ENCODE measurements at places on chromosomes 13 and 19.
A peak's percentile ranks its signal among the peaks of the same experiment; 100 is the strongest.

GRCh38 chr13:47117268-47117667, 220.4 kb upstream of the HTR2A start:
- no peak for DNase-seq

DNA sequence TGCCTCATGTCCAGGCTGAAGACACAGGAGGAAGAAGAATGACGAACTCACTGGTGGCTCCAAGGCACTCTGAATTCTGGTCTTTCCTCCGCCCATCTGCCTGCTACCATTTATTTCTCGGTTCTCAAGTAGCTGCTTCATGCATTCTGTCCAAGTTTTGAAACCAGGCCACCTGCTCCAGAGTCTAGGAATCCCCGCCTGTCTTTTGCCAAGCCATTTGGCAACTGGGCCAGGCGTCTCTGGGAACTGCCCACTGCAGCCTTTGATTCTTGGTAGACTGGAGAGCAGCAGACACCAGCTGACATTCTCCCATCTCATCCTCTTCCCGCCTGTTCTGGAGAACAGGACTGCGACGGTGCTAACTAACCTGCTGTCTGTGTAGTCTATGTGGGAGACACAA, 10.8 kb downstream of the SLC35E1 start:
- no peak for DNase-seq

DNA sequence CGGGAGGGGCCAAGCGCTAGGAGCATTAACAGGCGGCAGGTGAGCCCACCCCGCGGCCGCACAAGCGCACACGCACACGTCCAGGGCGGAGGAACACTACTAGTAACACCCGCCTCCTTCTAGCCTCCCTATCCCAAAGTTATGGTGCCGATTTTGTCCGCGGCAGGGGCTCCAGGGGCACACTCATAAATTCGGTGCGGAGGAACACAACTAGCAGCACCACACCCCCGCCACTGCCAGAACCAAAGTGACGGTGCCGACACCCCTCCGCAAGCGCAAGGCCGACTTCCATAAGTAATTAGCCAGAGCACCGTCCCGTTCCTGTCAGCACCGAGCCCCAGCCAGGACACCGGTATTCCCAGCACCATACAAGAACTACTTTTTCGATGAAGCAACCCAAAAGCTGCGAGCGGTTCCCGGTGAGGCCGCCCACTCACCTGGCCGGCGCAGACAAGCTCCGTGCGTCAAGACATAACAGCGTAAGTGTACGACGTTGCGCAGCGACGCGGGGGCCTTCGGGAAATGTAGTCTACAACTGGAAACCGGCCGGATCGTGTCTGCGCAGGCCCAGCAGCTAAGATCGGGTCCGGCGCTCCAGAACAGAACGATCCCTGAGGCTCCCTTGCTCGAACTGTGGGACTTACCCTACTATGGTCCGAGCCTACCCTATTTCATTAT, at the start of the genes ZNF540 and ZNF571:
TSS of gene ZNF540 (plus strand) at position 573 of the 678 bp plus-strand sequence. CDS start 3,572 bp downstream, outside the sequence.
TSS of gene ZNF571 (minus strand) at position 489 of the 678 bp plus-strand sequence. CDS start 8,116 bp downstream, outside the sequence.
- DNase-seq, result peak; percentile 78

DNA sequence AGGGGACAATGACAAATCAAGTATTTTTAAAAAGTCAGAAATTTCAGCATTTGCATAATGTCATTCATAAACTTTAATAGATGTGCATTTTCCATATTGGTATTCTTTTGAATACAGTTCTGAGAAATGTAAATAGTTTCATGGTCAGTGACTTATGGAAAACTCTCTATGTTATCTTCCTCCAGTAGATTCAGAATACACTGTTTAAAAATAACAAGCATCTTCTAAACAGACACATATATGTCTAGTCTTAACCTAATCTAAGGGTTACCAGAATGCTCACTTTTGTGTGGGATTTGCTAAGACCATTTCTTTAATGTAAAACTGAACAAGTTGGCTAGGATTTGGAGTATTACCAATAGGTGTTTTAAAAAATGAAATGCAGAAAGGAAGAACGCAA, 119.8 kb upstream of the SGCG start:
- no peak for DNase-seq

DNA sequence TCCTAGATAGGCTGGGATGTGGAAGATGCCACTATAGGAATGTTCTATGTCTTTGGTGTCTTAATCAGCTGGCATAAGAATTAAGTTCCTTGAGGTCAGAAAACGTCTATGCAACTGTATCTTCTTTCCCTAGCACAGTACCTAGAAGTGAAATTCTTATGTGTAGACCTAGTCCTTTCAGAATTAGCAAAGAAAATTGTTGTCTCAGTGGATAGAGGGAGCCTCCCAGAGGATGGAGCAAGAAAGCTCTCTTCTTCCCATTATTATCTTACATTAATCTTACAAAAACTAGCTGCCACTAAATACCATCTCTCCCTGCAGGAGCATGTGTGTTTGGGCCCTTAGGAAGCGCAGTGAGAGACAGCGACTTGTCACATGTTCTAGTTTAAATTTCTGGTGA, 11.6 kb downstream of the CLDN10 start:
- no peak for DNase-seq

DNA sequence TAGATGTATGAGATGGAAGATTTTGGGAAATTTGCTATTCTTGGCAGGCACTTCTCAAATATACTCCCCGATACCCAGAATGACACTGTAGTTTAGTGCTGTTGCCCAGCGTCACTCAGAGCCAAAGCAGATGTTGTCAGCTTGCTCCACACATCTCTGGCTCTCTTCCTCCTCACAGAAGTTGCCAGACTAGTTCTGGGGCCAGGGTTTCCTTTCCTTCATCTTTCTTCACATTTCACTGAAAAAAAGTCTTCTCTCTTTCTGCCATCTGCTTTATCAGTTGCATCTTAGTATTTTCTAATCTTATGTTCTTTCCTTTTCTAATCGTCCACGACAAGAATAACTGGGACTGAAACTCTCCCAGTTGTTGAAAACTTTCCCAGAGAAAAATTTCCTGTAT, 251.4 kb downstream of the RGCC start:
- no peak for DNase-seq

GRCh38 chr13:30776661-30777060, 41.3 kb downstream of the ALOX5AP start:
- DNase-seq, result no peak

DNA sequence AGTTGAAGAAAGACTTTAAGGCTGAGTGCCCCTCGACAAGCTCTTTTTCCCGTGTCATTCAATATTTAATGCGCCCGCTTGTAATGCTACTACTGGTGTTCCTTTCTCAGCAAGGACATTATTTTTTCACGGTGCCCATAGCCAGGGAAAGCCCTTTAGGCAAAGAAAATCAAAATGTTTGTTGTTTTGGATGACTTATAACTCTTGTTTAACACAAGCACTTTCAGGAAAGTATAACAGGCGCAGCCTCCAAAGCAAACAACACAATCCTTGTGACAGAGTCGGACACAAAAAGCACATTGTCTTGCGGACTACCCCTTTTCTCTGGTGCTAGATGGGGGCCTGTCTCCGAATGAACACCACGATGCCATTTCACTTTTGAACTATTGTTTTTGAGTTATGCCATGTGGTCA, 12.4 kb downstream of the ZIC5 start:
- DNase-seq, result no peak

- DNase-seq, result no peak
These were observed at the start of gene BBC3 for GRCh38 chr19:47230921-47231214. TSS of gene BBC3 (minus strand) at chr19:47231199. CDS start at chr19:47228431, 2,768 bp downstream.

DNA sequence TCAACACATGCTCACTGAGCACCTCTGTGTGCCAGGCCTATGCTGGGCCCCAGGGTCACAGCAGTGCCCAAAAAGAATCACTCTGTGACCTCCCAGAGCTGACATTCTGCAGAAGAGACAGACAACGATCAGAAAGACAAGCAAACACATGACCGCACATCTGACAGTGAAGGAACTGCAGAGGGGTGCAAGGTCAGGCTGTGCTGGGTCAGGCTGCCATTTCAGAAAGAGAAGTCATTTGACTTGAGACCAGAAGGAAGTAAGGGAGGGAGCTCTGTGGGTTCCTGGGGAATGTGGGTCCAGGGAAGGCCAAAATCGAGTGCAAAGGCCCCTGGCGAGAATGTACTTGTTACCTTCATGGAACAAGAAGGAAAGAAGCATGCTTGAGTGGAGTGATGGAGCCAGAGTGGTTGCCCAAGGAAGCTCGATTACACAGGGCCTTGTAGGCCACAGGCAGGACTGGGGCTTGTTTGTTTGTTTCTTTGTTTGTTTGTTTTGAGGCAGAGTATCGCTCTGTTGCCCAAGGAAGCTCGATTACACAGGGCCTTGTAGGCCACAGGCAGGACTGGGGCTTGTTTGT, 11.4 kb upstream of the CD22 start:
- no peak for DNase-seq

- DNase-seq, result no peak
These were observed 1191.1 kb upstream of the MIR17HG start for GRCh38 chr13:90156390-90156789.

DNA sequence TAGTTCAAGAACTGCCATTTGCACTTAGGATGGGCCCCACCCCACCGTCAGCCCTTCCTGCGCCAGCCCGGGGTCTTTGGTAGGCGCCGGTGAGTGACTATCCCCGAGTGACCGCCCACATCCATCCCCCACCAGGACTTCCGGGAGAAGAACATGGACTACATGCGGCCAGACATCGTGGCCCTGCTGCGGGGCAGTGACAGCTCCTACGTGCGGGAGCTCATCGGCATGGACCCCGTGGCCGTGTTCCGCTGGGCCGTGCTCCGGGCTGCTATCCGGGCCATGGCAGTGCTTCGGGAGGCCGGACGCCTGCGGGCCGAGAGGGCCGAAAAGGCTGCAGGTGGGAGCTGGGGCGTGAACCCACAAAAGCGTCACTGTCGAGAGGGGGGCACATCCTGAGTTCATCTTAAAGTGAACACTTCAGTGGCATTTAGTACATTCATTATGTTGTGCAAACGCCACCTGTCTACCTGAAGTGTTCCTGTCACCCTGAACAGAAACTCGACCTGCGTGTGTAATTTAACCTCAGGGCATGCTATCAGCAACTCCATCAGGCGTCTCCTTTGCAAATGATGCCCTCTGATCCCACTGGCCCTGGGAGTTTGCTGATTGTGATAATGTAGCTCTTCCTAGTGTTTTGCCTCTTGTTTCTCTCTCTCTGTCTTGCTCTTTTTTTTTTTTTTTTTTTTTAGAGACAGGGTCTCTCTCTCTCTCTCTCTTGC, 42.4 kb upstream of the USE1 start:
- no peak for DNase-seq

DNA sequence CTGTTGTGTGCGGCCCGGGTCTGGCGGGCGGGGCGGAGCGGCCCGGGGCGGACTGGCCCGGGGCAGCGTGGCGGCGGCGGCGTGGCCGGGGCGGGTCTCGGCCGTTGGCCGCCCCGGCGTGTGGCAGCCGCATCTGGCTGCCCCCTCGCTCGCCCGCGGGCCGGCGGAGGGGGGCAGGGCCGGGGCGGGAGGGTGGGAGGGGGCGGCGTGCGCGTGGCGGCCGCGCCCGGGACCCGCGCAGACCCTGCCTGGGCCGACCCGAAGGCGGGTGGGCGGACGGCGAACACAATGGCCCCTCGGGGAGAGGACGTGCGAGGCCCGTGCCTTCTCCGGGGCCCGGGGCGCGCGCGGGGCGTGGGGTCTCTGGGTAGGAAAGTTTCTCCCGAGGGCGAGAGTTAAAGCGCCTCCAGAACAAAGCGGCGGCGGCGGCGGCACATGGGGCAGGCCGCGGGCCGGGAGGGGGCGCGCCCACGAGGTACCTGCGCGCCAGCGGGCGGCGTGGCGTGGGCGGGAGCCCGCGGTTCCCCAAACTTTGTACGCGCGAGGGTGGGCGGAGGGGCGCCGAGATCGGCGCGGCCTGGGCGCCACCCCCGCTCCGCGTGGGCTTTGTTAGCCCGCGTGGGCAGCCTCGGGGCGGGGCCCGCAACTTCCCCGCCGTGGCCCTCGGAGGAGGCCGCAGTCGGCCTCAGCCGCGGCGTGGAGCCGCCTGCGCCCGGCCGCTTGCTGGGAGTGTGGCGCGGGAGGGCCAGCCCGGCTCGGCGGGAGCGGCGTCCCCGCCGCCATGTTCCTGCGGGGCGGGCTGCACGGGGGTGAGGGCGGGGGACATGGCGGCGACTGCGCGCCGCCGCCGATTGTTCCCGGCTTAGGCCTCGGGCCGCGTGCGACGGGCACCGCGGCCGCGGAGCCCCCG, 764 bp downstream of the MIR17HG start:
- DNase-seq, result peak; percentile 61

GRCh38 chr19:50359328-50359818, 6.1 kb downstream of the NAPSA start:
- no peak for DNase-seq

DNA sequence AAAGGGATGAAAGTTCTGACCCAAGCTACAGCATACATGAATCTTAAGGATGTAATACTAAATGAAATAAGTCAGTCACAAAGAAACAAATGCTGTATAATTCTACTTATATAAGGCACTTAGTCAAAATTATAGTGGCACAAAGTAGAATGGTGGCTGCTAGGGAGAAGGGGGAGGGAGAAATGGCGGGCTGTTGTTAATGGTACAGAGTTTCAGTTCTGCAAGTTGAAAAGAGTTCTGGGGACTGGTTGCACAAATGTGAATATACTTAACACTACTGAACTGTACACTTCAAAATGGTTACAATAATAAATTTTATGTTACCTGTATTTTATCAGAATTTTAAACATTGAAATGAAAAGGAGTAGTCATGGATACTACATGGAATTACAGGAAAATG, 48.9 kb upstream of the CLDN10 start:
- no peak for DNase-seq

- DNase-seq, result no peak
These were observed 66.3 kb downstream of the TBC1D4 start for GRCh38 chr13:75415694-75416093.

GRCh38 chr13:75103976-75104375, 378.0 kb downstream of the TBC1D4 start:
- no peak for DNase-seq

GRCh38 chr19:45350477-45351058, 10.0 kb downstream of the KLC3 start:
- no peak for DNase-seq

- DNase-seq, result no peak
These were observed 121.9 kb downstream of the ESD start for GRCh38 chr13:46675016-46675415.

GRCh38 chr13:34868733-34869132, 73.3 kb upstream of the NBEA start:
- no peak for DNase-seq

GRCh38 chr13:80379245-80379644, 38.3 kb upstream of the SPRY2 start:
- DNase-seq, result no peak

DNA sequence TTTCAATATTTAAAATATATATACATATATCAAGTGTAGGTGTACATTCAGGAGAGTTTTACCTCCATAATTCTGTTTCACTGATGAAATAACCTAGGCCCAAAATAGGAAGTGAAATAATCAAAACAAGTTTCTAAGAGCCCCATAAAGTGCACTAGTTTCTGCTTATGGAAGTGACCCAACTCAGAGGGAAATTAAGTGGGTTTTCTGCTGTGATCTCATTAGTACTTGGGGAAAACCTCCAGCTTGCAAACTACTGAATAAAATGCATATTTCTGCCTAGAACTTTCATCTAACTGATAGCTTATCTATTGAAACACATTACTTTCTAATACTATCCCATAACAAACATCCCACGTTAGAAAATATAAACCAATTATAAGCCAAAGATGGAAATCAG, 45.4 kb upstream of the MIR17HG start:
- no peak for DNase-seq

- no peak for DNase-seq
These were observed 33.1 kb downstream of the MYO16 start for GRCh38 chr13:108662528-108662927.
